Endothelial cell of umbilical vein (primary cell): ENCODE measurements at places on chromosomes 3 and 15.

GRCh38 chr15:62498712-62499111 lies 333.6 kb upstream of the C2CD4B start:
- DNase-seq = no peak

DNA sequence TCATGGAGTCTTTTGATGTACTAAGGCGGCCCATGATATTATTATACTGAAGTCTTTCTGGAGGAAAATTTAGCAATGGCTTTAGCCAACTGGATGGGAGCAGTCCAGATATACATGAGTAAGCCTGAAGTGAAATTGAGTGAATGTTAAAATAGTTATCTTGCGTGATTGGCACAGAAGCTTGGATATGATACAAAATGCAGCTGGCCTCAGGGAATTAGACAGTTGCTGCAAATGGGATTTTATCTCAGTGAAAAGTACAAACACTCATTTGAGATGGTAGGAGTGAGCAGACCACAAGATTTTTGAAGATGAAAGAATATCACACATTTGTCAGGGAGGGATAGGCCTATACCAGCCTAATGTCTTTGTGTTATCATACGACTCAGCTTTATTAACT lies 8.9 kb downstream of the LMOD3 start:
- no peak for DNase-seq

DNA sequence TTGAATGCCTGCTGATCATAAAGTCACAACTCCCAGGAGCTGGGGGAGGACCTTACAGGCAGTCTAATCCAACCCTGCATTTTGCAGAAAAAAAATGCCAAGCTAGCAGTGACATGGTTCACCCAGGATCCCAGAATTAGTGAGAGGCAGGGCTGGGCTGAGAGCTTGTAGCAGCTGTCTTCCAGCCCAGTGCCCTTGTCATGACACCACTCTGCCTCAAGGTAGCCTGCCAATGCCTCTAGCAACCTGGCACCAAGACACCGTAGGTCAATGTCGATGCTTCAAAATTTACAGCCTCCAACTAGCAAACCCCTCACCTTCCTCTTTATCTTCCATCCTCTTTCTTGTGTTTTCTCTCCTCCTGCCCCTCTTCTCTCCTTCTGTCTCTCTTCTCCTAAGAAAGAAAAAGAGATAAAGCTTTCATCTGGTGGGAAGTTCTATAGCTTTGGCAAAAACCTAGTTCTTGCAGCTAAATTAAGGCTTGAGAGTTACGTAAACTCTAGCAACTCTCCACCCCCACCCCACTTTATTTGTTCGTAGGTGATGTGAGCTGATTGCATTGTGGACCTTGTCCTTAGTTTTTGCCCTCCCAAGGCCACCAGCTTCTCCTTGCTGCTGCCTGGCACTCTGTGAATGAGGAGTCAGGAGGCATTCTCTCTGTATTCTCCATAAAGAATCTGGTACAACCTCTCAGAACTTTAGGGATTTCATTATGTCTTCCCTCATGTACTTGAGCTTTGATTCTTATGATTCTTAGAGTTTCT lies 18.3 kb upstream of the BFSP2 start:
- DNase-seq = no peak

DNA sequence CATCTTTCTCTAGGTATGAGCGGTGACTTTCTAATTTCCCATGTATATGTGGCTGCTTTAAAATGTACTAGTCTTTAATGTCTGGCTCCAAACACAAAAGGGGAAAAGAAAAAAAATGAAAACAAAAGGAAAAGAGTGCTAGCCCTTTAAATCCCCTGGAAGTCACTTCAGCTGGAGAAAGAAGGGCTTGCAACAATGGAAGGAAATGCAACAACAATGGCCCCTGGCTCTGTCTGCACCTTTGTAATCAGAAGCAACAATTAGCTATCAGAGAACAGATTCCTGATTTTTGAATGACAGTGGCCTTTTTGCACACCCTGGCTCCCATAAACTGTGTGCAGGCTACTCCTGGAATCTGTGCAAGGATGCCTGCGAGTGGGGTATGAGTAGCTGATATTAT lies 591.2 kb downstream of the FHIT start:
- no peak for DNase-seq

- peak; percentile 44 for DNase-seq
Observed at GRCh38 chr15:31080591-31081014, 20.9 kb downstream of the TRPM1 start.

- DNase-seq = peak; percentile 3
Observed at GRCh38 chr3:25897019-25897418, 107.1 kb downstream of the OXSM start.

GRCh38 chr3:21372316-21372715 lies 378.7 kb downstream of the ZNF385D start:
- no peak for DNase-seq

GRCh38 chr3:120850381-120851295 lies 57.4 kb upstream of the STXBP5L start:
- no peak for DNase-seq

GRCh38 chr3:48412375-48413001 lies 17.4 kb downstream of the PLXNB1 start:
- DNase-seq = no peak

DNA sequence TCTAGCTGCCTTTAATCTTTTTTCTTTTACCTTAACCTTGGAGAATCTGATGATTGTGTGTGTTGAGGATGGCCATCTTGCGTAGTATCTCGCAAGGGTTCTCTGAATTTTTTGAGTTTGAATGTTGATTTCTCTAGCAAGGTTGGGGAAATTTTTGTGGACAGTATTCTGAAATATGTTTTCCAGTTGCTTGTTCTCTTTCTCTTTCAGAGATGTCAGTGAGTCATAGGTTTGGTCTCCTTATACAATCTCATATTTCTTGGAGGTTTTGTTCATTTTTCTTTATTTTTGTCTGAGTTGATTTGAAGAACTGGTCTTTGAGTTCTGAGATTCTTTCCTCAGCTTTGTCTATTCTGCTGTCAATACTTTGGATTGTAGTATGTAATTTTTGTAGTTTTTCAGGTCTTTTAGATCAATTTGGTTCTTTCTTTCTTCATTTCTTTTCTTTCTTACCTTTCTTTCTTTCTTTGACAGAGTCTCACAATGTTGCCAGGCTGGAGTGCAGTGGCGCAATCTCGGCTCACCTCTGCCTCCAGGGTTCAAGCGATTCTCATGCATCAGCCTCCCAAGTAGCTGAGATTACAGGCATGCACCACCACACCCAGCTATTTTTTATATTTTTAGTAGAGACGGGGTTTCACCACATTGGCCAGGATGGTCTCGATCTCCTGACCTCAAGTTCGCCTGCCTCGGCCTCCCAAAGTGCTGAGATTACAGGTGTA lies 366.4 kb upstream of the RASGRP1 start:
- no peak for DNase-seq

GRCh38 chr3:67863869-67864268 lies 209.5 kb upstream of the SUCLG2 start:
- DNase-seq = peak; percentile 9

GRCh38 chr3:5292512-5292911 lies 105.0 kb downstream of the EDEM1 start:
- DNase-seq = no peak

DNA sequence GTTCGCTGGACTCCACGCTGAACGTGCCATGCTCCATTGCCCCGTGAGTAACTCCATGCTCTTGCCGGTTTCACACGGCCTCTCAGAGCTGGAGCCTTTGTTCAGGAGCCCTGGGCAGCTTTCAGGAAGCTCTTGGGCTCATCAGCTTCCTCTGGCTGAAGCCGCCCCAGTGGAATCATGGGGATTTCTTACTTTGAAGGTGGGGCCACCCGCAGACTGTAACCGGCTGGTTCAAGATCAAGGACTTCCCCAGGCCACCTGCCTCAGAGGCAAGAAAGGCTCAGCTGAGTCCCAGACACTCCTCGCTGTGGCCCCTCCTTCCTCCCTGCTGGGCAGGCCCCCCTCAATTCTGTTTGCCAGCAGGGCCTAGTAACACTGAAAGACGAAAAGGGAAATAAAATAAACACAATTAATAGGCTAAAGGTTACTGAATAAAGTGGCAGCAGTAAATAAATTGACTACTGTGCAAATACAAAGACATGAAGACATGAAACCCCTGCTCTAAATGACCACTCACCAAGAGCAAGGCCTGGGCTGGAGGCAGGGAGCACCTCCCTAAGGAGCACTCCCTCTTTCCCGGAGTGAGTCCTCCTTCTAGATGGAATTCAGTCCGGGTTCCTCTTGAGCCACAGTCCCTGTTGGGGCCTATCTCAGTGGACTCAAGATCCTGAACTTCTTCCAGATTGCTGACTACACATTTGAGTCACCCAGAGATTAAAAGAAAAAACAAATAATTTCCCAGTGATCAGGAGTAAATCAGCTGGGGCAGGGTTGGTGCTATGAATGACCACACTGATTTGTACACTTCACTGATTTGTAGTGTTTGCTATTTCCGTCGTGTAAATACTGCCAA lies 51.0 kb downstream of the ZDHHC19 start:
- DNase-seq = peak; percentile 34

DNA sequence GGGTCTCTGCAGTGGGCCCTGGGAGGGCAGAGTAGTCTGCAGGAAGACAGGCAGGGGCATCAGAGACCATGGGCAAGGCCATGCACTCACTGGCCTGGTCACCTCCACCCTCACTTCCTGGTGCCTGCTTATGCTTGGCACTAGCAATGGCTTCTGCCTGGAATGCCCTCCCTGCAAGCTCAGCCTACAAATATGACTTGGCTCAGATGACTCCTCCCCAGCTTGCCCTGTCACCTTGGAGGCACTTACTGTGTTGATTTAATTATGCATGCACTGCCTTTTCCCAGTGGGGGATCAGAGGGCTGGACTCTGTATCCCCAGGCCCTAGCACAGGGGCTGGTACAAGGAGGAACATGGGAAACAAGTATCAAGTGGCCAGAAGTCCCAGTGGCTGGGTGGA lies 7.8 kb downstream of the C3orf18 start:
- DNase-seq = no peak

GRCh38 chr3:4837374-4837930 lies 141.8 kb upstream of the BHLHE40 start:
- DNase-seq = no peak

DNA sequence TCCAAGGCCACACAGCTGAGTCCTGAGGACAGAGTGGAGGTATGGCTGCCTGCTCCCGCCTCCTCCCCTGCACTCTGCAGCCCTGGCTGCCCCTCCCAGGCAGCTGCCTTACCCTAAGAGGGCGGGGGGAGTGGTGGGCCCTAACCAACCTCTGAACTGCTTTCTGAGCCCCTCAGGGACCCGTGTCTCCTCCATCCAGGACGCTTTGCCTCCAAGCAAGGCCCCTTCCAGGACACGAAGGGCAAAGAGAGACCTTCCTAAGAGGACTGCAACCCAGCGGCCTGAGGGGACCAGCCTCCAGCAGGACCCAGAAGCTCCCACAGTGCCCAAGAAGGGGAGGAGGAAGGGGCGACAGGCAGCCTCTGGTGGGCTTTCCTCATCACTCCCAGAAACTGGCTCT lies 7.6 kb downstream of the NEIL1 start:
- DNase-seq = no peak

GRCh38 chr15:73781038-73781925 lies 28.1 kb upstream of the INSYN1 start:
- DNase-seq = no peak
